ENCODE measurements at places on chromosomes 6 and 20. TPM values are rescaled to one million over a fixed set of nuclear protein-coding genes. Genes with fewer than 3 reads are reported as not detected.

The WRNIP1 gene
- 67.7 TPM for total RNA-seq

The ID1 gene
- total RNA-seq, result 94.2 TPM

The HLA-DQA2 gene
- 0.31 TPM for total RNA-seq

The ALDH5A1 gene
- total RNA-seq, result 15.9 TPM

The TSBP1 gene
- not detected for total RNA-seq

The ETV7 gene
- total RNA-seq, result 0.21 TPM

The DPPA5 gene
- total RNA-seq, result not detected

The ELOVL5 gene
- 39.5 TPM for total RNA-seq

The FABP7 gene
- total RNA-seq, result 4.8 TPM

DNA sequence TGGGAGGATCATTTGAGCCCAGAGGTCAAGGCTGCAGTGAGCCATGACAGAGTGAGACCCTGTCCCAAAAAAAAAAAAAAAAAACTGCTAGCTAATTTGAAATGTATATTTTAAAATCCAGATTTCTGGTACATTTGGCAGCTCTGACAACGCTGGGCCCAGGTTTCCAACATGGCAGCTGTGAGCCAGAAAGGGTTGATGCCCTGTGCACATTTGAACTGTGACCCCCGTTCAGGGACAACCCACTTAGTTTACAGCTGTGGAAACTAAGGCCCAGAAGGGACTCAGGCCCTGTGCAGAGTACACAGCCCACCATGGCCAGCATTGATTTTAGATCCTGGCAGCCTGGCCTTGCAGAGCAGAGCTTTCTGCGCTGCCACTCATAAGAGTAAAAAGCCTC is 56.0 kb upstream of the MYL9 start:
- no peak for DNase-seq

GRCh38 chr6:149052350-149053106 is 265.0 kb upstream of the TAB2 start:
- no peak for DNase-seq

DNA sequence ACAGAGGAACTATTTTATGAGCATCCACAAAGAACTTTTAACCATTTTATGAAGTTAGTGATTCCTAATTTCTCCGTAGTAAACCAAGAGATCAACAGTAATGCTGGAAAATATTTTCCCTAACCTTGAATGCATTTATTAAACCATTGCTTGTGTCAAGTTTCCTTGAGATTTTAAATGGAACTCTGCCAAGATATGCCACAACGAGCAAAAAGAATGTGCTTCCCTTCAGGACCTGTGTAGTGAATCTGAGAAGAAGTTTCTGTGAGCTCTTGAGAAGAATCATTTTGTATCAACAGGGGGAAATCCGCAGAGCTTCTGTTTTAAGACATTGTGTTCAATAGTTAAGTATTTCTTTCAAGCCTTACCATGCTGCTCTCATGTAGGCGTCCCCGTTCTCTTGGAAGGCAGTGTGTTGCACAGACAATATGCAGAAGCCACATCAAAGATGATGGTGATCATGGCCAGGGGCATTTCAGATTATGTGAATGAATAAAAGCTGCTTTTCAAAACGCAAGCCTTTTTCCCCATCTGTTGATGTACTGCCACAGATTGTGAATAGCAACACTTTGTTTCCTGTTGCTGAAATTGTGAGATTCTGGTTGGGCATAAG is 439.8 kb downstream of the BMP2 start:
- peak; percentile 1 for DNase-seq

DNA sequence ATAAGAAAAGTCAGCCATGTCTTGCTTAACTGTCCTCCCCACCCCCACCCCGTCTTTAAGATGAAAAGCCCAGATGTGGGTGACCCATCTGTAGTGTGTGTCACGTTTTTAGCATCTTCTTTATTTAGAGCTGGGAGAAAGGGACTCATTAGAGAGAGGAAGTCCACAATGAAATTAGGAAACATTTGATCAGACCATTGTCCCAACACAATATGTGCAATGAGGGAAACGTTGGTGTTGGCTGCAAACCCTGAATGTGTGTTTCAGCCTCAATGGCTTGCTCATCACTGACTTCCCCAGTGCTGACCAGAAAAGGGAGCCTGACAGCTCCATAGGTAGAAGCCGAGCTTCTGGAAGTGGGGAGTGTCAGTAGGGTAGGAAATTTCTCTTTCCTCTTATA is 475.7 kb downstream of the CD83 start:
- DNase-seq, result no peak

- no peak for DNase-seq
Observed at GRCh38 chr6:161489626-161490306, 215.9 kb upstream of the AGPAT4 start.

- DNase-seq, result no peak
Observed at GRCh38 chr6:106966671-106967640, 7.6 kb downstream of the CD24 start.

DNA sequence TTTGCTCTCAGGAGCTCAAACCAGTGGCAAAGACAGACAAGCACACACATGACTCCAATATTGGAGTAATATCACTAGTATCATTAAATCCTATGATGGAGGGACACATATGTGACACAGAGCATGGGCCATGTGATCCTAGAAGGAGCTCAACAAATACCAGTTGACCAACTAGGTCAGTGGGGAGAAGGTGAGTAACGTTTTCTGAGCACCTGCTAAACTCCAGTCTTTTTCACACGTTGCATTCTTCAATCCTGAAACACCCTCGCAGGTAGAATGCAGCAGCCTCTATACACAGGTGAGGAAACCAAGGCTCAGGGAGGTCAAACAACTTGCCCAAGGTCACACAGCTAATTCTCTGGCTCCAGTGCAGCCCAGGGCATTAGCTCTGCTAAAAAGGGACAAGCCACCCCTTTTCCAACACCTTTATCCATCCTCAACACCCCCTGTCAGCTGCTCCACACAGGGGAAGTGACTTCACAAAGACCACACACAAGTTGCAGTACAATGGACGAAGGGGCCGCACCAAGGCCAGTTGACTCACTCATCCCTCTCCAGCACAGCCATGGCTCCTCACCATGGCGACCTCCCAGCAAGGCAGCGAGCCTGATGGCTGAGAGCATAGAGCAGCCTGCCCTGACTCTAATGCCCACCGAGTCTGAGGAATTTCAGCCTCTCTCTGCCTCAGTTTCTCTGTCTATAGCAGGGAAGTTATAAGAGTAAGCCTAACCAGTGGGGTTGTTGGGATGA is 4.4 kb downstream of the CAPN11 start:
- DNase-seq, result no peak

DNA sequence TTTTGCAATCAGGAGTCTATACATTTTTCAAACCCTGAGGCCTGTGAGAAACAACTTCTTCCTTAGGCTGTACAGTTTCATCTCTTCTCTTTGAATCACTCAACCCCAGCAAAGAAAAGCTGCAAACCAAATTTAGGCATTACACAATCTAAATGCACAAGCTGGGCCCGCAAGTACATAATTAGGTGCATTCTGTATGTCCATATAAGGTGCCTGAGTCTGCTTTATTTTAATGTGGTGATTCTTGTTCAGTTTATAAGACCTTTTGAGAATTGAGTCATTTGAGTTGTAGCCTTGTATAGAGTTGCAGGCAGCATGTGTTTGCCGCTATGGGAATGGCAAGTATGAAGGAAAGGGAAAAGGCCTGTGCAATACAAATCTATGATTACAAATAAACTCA is 709.6 kb upstream of the MARCKS start:
- peak; percentile 28 for DNase-seq

DNA sequence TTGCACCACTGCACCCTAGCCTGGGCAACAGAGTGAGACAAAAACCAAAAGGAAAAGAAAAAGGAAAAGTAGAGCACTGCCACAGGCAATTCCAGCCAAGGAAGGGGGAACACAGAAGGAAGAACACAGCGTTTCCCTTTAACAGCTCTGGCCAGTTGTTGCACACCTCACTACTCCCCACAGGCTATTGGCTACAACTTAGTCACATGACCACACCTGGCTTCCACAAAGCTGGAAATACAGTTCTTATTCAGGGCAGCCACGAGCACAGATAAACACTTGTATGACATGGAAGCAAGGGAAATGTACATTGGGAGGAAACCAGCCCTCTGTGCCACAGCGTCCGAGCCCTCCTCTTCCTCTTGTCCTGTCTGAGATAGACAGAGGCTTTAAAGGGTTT is 249.0 kb upstream of the JARID2 start:
- no peak for DNase-seq
